ENCODE measurements at places on chromosomes 1 and 21.

DNA sequence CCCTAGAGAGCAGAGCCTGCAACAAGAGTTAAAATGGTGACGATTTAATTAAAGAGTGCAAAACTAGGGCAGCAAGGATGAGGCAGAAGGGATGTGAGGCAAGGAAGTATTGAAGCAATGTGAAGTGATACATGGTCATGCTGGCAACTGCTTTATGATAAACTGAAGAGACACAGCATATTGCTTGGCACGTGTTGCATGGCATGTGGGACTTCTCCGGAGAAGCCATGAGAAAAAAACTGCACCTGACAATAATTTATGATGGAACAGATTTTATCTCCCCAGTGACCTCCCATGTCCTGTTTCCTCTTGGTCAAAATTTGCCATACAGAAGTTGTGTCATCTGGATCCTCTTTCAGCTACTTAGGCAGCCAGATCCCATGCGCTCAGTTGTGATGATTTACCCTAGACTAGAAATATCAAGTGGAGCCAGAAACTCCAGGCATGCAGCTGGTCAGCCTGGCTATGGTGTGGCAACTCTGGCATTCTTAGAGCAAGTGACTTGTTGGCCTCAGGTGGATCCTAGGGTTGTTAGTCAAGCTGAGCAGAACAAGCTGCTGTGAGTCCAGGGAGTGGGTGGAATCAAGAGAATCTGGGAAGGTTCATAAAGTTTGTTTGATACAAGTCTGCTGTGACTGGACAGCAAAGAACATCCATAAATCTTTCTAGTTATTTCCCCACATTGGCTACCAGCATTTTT, 611.4 kb upstream of the USP24 start:
- DNase-seq = no peak

DNA sequence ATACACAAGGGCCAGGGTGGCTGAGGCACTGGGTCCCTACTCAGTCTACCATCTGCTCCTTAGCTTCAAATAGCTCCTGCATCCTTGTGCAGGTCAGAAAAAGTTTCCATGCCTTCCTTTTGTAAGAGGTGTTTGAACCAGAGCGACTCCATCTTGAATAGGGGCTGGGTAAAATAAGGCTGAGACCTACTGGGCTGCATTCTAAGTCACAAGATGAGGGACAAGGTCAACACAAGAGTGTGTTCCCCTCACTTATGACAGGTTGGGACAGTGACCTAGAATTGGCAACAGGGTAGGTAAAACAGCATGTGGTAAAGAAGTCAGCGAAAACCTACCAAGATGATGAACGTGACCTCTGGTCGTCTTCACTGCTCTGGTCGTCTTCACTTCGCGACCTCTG, 120.5 kb downstream of the KCNK1 start:
- DNase-seq = no peak

GRCh38 chr1:84247425-84248220, 53.9 kb upstream of the SAMD13 start:
- DNase-seq = peak; percentile 72

- peak; percentile 95 for DNase-seq
Measured at GRCh38 chr1:58727364-58727763, 27.5 kb upstream of the MYSM1 start.
